ENCODE measurements at places on chromosomes 6 and 20.

DNA sequence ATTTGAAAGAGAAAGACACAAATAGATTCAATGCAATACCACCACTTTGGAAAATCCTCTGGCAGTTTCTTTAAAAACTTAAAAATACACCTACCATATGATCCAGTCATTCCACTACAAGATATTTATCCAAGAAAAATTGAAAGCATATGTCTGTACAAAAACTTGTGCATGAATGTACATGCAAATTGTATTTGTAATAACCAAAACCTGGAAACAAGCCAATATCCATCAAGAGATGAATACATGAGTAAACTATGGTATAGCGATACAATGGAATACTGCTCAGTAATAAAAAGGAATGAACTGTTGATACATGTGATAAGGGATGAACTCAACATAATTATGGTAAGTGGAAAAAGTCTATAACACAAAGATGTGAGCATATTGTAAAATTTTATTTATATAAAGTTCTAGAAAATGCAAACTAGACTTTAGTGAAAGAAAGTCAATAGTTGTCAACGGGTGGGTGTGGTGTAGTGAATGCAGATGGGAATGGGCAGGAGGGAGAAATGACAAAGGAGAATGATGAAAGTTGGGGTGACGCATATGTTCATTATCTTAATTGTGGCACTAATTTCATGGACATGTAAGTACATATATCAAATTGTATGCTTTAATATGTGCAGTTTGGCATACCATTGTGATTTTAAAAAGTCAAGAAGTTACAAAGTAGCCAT is 347.5 kb downstream of the SAMD5 start:
- no peak for DNase-seq

GRCh38 chr6:110933912-110934311 is 24.6 kb upstream of the GTF3C6 start:
- no peak for DNase-seq

DNA sequence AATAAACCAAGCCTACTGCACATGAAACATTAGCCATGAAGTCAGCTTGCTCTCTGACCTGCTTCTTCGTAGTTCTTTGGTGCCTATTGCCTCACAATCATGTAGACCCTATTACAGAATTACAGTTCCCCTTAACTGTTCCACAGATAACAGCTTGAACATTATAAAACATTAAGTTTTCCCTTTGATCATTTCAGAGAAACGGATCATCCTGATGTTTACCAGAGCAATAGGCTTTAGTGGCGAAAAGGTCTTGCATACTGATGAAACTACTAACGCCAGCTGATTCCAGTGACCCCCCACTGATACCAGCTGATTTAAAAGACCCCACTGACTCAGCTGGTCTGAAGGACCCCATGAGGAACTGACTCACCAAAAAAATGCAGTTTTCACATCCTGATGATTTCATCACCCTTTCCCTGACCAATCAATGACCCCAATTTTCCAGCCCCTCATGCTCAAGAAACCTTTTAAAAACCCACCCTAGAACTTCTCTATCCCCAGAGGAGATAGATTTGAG is 39.4 kb upstream of the MLIP start:
- DNase-seq: no peak

GRCh38 chr20:51106011-51106410 is 83.1 kb upstream of the KCNG1 start:
- DNase-seq: no peak

DNA sequence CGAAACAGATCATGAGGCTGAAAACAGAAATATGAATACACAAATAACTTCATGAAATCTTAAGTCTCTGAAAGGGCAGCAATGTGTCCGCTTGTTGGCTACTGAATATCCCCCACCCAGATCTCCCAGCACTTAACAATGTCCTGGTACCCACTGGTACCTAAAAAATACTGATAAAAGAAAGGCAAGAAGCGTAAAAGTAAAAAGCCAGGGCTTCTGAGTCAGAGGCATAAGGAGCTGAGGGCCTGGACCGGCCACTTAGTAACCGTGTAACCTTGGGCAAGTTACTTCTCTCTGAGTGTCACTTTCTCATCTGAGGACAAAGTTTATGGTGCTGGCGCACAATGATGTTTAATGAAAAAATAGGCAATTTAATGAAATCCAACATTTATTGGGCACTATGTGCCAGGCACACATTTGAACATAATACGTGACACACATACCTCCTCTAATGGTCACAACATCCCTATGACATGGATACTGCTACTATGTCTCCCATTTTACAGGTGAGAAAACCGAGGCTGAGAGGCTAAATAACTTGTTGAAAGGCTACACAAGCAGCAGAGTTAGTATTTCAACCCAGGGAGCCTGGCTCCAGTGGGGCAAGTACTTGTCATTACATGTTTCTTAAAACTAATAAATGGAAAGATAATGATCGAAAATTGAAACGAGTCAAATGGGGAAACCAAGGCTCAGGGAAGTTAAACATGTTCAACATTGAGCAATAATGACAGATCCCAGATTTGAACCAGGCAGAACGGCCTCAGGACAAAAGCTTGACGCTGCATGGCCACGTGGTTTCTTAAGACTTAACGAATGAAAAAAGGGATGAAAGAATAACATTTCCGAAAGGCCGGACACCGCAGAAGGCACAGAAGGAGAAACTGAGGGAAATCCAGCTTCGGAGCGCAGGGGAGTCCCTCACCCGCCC is 828 bp downstream of the TP53RK start:
- no peak for DNase-seq

GRCh38 chr20:19944772-19945459 is 72.2 kb upstream of the NAA20 start:
- DNase-seq: no peak

DNA sequence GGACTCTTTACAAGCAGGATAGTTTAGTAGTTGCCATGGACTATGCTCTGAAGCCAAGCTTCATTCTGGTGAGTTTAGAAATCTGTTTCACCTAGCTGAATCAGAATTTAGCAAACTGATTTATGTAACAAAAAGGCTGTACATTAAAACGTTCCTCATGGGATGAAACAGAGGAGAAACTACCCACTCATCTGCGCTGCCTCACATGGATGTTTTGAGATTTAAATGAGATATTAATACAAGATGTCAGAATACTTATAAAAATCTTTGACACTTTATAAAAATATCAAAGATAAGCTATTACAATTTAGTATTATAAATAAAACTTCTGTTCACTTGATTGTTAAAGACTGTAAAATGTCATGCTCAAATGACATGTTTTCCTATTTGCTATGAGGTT is 16.8 kb downstream of the RUNX2 start:
- no peak for DNase-seq

GRCh38 chr6:14763139-14763538 is 482.7 kb upstream of the JARID2 start:
- no peak for DNase-seq

- DNase-seq: no peak
Measured at GRCh38 chr6:71446470-71446869, 157.9 kb downstream of the OGFRL1 start.

- DNase-seq: no peak
Measured at GRCh38 chr6:161748535-161749416, 474.9 kb upstream of the AGPAT4 start.

DNA sequence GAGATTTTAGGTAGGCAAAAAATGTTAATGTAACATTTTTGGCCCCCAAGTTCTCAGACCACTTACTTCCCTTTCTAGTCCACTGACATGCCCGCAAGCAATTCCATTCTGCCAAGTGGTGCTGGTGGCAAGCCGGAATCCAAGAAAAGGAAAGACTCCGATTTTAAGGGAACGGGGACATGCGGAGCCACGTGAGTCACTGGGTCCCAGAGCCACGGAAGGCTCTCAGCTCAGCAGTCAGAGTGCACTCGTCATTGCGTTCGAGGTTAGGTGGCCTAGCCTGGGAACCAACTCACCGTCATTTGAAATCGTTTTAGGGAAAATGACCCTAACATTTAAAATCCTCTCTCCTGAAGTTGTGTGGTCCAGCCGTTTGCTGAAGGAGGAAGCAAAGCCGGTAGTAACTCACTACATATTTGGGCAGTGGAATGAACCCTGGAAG is 711 bp upstream of the SIRT5 start:
- no peak for DNase-seq

DNA sequence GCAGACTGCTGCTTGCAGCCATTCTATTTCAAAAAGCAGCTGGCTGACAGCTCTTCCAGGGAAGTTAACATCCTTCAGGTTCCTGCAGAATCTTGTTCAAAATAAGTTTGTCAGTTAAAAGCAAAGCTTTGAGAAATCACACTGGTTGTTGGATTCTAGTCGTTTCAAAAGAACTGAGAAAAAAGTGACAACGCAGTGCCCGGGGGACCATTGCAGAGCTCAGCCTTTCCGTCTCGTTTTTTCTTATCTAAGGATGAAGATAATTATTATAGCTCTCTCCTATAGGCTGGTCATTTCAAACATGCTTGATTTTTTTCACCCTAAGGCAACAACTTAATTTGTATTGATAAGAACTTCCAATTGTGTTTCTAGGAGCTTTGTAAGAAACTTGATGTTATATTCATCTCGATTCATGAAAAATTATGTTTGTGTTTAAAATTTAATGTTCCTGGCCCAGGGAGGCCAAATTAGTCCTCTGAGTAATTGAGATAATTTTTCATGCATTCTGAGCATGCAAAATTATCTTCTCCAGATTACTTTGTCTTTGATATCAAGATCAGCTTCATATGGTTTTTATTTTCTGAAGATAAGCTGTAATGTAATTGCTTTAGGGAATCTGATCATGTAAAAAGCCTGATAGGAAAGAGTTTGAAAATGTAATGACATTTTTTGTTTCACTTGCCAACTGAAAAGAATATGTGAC is 58.4 kb downstream of the SNAP25 start:
- no peak for DNase-seq

DNA sequence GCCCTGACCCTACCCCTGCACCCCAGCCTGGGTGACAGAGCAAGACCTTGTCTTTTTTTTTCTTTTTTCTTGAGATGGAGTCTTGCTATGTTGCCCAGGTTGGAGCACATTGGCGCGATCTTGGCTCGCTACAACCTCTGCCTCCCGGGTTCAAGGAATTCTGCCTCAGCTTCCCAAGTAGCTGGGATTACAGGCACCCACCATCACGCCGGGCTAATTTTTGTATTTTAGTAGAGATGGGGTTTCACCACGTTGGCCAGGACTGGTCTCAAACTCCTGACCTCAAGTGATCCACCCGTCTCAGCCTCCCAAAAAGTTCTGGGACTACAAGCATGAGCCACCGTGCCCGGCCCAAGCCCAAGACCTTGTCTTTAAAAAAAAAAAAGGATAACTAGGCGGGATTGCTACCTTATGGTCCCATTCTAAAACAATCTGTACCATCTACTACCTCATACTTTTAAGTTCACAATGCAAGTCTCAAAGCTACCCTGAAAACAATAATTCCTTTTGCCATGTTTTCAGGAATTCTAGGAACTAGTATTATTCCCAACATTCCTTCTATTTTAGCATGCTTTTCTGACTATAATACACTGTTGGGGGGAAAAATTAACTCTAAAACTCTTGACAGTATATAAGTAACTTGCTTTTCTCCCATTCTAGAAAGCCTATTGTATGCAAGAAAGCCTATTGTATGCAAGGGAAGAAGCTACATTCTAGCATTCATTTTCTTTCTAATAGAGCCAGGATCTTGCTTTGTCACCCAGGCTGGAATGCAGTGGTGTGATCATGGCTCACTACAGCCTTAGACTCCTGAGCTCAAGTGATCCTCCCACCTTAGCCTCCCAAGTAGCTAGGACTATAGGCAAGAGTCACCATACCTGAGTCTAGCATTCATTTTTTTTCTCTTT is 6.6 kb downstream of the TUBB start:
- DNase-seq: no peak

DNA sequence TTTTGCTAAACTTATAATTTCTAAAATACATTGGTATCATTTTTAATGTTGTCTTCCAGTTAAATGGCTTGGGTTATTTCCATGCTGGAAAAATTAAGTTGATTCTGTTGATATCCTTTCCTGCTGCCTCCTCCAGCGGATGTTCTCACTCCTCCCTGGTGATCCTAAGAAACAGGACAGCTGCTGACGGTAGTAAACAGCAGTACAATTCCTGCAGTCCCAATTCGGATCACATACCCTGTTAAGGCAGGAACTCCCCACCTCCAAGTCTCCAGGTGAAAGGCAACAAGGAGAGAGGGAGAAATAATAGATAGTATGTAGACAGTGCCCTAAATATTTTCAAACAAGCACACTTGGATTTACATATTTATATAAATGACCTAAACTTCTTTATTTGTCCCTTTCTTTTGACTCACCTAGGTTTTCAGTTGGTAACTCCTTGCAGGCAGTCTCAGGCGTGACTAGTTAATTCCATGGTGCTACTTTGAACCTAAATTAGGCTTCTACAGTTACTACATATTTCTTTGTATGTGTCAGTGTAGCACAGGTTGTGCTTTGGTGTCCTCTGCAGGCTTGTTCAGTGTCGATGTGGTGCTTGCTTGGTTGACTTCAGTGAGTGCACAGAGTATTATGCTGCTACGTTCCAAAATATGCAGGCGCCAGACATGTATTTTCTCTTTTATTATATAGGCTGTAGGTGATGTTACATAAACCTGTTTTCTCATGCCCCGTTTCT is 126.0 kb downstream of the ADGRB3 start:
- DNase-seq: peak; percentile 66

DNA sequence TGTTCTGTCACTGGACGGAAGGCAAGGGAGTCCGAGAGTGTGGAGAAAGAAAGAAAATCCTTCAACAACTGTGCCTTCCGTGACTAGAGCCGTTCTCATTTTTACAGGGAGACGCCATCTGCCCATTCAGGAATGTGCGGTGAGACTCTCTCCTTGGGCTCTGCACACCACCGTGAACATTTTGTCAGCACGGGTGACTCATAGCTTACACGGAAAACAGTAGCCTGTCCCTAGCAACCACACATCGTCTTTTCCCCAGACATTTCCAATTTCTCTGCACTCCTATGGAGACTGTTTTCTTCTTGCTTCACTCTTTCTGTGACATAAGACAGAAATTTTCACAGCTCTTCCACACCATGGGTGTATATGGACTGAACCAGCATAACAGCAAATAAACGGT is 55.1 kb downstream of the TBXT start:
- no peak for DNase-seq

DNA sequence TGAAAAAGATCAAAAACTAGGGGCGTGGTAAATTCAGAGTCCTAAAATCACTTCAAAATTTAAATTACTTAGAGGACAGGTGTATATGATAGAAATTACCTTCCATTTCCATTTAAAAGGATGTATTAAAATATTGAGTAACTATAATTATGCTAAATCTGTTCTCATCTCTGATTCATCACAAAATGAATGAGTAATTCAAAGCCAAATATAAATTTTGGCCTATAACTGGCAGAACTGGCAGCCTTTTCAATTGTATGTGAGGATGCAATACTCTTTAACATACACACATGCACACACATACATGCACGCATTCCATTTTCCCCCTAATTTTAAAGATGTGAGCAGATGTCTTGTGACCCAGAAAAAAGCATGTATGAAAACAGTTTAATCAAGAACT is 194.6 kb downstream of the EPM2A start:
- no peak for DNase-seq

DNA sequence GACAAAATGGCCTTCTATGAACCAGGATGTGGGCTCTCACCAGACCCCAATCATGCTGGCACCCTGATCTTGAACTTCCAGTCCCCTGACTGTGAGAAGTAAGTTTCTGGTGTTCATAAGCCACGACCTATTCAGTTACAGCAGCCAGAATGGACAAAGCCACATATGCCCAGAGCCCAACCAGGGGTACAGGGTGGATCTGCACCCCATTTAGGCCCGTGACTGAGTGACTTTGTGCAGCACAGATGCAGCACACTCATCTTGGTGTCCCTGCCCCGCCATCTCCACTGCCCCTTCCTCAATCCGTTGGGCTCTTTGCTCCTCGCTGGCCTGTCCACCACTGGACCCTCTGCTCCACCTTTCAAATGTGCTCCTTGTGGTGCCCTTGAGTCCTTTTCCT is 205.6 kb downstream of the QKI start:
- DNase-seq: no peak

All from DMS 273 treated with DMSO at 0.1 percent for 48 hours (cell line).